Fibroblast of the aortic adventitia (primary cell): ENCODE measurements at places on chromosomes 2 and 18. TPM values are rescaled to one million over a fixed set of nuclear protein-coding genes. Genes with fewer than 3 reads are reported as not detected.

DNA sequence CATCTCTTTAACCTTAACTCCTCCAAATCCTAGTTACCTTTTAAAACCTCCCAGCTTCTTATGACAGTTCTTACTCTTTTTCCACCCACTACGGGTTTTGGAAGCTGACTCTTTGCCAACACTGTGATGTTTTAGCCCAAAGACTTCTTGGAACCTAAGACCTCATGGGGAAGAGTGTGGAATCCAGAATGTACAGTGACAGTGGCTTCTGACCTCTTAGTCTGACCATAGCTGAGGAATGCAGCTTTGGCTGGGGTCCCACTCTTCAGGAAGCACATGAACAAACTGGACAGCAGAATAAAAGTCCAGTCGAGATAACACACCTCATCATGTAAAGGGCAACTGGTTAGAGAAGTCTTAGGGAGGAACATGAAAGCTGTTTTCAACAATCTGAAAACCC is 161.1 kb upstream of the PKDCC start:
- DNase-seq, result peak; percentile 49

DNA sequence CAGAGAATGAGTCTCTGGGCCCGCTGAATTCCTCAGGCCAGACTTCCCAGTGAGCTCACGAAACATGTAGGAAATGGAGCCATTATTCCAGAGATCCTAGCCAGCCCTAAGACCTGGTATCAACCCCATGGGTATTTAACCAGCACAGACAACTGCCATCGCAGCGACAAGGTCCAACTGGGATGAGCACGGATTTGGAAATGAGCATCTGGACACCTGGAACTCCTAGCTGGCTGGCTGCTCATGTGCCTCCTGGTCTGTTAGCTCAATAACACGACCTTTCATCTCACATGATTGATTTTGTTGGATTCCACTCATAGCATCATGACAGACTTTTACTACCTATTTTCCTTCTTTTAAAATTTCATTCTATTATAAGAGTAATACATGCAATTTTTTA is 51.0 kb downstream of the POU3F3 start:
- DNase-seq, result no peak

DNA sequence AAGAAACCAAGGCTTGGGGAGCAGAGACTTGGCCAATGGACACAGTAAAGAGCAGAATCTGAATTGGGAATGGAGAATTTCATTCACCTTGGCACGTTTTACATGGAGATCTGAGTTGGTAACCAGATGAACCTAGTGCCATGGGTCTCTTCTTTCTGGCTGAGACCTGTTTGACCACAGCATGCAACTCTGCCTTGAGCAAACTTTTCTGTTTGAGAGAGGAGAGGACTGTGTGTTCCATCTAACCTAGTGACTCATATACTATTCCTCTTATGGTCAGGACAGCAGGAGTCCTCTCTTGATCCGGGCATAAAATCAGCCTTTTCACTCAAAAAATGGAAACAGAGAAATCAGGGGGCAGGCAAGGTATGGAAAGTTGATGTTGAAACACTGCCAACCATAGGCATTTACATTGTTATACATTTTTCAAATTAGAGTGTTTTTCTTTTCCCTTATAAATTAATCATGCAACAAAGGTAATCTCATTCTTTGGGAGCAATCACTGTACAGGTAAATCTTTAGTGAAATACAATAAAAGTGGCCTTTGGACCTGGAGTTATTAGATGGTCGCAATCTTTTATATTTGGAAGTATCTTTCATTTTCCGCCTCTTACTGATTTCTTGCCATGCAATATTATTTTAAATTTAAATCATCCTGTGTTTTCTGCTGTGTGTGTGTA is 86.7 kb downstream of the NRP2 start:
- no peak for DNase-seq

DNA sequence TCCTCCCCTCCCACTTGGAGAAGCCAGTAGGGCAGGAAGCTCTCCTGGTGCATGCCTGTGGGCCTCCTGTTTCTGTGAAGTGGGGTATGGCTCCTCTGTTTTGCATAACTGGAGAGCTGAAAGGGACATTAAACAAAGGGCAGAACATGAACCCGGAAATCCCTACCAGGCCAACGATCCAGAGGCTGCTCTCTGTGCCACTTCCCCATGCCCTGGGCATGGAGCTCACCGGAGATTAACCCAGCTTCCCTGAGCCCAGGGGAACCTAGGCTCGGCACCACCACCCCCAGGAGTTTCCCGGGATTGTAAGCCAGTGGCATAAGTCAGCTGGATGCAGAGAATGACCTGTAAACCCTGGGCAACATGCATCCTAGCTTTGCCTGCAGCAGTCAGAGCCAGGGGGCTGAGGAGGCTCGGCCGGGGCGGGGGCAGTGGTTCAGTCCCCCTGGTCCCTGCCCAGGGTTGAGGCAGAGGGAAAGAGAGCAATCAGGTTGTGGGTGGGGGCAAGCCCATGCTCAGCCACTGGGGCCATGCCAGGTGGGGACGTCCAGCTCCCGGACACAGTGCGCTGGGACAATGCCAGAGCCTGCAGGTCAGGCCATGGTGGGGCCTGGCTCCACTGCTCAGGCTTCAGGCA is 49.5 kb downstream of the TIMM21 start:
- DNase-seq, result no peak

The PMAIP1 gene
- total RNA-seq, result 2.6 and 18.2 TPM in 2 replicates

GRCh38 chr2:139228276-139228675 is 448.1 kb upstream of the NXPH2 start:
- no peak for DNase-seq

- no peak for DNase-seq
These were observed 20.7 kb upstream of the RMDN2 start for GRCh38 chr2:37904425-37904824.

DNA sequence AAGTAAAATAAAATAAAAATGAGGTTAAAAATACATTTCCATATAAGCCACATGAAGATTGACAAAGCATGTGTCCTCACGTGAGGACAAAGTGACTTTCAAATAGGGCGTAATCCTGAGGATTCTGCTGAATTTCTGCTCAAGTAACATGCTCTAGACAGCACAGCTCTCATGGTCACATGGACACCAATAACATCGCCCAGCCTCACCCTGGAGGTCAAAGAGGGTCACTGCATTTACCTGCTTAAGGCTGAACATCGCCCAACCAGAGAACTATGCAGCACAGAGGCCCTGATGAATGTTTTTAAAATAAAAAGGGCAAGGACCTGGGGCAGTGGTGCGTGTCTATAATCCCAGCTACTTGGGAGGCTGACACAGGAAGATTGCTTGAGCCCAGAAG is 30.2 kb downstream of the TGFBRAP1 start:
- no peak for DNase-seq

GRCh38 chr2:222052934-222053367 is 245.8 kb downstream of the PAX3 start:
- no peak for DNase-seq

The MEP1B gene
- total RNA-seq, result not detected in 2 replicates

DNA sequence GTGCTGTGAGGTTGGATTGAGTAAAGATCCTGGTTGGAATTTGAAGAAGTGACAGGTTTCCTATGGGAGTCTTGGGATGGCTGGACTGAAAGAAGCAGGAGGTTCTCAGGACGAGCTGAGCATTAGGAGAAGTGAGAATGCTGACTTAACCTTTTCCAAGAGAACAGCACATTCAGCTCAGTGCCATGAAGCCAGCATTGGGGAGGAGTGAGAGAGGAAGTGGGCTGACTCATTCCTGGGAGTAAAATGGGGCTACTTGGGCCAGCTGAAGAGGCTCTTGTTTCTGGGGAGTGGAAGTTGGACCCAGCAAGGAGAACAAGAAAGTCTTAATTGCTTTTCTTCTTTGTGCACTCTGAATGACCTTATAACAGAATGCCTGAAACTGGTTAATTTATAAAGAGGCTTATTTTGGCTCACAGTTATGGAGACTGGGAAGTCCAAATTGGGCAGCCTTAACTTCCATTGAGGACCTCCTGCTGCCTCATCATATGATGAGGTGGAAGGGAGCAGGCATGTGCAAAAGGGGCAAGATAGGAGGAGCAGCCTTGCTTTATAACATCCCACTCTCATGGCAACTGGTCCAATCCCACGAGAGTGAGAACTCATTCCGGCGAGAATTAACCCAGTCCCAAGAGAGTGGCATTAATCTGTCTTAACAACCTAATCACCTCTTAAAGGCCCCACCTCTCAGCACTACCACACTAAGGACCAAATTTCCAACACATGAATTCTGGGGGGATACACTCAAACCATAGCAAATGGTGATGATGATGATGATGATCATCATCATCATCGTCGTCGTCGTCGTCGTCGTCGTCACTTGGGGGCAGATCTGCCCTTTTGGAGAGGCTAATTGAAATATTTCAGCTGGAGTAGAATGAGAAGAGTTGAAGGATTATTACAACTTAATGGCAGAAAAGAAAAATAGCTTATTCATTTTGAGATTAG is 26.1 kb downstream of the DGUOK start:
- DNase-seq, result peak; percentile 66

The BOLA3 gene
- 10.2 and 49.4 TPM in 2 replicates for total RNA-seq

The YWHAQ gene
- total RNA-seq, result 152 and 562 TPM in 2 replicates

The PRKAG3 gene
- total RNA-seq, result 0.18 and 0.41 TPM in 2 replicates

The ST8SIA3 gene
- 0.08 TPM in 1 of 2 replicates, not detected in the other for total RNA-seq

- no peak for DNase-seq
These were observed 365.8 kb upstream of the RND3 start for GRCh38 chr2:150853263-150853662.

The SERPINB3 gene
- total RNA-seq, result not detected in 2 replicates

DNA sequence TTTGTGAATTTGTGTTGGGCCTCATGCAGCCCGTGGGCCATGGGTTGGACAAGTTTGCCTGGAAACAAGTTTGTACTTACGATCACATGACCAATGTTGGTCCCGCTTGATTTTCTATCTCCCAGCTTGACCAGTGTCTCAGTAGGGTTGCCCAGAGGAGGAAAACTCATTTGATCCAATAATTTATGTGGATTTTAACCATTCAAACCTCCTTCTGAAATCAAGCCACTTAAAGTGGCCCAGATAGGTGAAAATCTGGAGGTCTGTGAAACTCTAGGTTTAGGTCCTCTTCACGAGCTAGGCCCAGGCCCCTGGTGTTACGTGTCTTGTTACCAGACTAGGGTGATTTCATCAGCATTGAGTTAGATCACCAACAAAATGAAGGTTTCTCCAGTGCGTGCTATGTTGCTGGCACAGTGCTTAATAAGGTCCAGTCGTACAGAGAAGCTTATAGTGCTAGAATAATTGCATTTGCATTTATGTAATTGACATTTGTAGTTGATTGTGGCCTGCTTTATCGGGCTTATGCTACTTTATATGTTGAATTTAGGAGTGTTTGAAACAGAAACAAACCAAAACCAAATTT is 4.4 kb downstream of the ACTR2 start:
- DNase-seq, result peak; percentile 30

The CRYGD gene
- total RNA-seq, result not detected in 2 replicates

- DNase-seq, result no peak
These were observed 18.1 kb upstream of the EFHD1 start for GRCh38 chr2:232615339-232615738.

DNA sequence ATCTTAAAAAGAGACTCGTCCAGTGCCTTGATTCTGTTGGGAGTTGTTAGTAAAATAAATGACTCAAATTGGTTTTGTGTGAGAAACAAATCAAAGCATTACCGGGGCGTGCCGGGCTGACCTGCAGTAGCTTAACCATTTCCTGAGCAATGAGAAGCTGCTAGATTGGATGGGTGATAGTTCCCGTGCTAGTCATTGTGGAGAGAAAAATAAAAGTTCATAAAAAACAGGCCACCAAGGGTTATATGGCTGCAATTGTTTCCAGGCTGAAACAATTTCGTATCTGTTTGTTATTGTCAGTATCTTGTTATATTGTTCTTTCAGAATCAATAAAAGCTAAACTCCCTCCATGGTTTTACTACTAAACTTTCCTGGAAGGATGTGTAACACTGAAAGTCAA is 314.4 kb downstream of the MTX2 start:
- DNase-seq, result peak; percentile 19

The DAW1 gene
- 1.3 TPM in 1 of 2 replicates, not detected in the other for total RNA-seq

DNA sequence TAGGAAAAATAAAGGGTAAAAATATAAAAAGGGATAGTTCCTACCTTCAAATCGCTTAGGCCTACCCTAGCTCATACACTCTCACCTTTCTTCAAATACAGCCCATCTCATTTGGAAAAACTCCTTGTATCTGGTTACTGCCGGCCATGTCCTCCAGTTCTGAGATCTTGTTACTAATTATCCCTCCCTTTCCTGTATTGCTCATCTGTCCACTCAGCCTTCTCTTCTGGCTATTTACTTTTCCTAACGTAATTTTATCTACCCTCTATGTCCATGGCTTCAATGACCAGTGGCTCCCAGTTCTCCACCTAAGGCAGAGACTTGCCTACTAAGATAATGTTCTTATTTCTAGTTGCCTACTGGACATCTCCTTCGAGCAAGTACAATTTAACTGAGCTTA is 342.9 kb upstream of the ACVR2A start:
- DNase-seq, result no peak

The MEMO1 gene
- 5.6 and 41.2 TPM in 2 replicates for total RNA-seq

GRCh38 chr2:116732322-116732721 is 1082.2 kb upstream of the DDX18 start:
- DNase-seq, result no peak

The PPP4R3B gene
- total RNA-seq, result 57.1 and 74.9 TPM in 2 replicates

The METTL21A gene
- 11.1 and 15.9 TPM in 2 replicates for total RNA-seq

DNA sequence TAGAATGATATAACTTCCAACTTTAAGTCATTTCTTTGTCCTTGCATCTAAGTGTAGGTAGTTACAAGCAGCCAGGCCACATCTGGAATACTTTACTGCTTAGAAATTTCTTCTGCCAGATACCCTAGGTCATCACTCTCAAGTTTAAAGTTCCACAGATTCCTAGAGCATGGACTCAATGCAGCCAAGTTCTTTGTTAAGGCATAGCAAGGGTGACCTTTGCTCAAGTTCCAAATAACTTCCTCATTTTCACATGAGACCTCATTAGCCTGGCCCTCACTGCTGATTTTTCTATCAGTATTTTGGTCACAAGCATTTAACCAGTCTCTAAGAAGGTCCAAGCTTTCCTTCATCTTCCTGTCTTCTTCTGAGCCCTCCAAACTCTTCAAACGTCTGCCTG is 7.8 kb upstream of the UGT1A9 start:
- no peak for DNase-seq

The GRB14 gene
- total RNA-seq, result 6.1 and 6.9 TPM in 2 replicates

The LINC00305 gene
- not detected in 2 replicates for total RNA-seq

The BARD1 gene
- total RNA-seq, result 4.5 and 33.1 TPM in 2 replicates

DNA sequence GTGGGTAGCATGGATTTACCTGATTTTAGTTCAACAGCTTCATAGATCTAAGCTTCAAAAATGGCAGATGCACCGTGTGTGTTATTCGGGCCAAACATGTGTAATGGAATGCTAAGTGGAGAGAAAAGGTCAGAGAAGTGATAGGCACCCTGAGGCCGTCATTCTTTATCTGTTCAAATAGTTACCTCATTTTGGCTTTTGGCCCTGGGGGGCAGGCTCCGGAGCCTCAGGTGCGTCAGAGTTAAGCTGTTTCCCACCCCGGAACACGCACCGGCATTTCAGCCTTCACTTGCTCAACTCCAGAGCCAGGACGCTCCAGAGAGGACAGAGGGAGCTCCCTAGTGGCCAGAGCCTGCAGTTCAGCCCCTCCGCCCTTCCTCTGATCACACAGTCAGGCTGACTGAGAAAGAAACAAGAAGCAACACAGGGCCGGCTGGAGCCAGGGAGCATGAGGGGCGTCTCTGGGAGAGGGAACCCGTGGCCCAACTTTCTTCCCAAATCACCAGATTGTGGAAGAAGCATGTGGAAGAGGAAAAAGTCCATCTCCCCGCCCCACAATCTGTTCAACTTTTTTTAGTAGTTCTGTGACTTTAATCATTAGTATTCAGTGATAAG is 135.2 kb upstream of the EPC2 start:
- peak; percentile 83 for DNase-seq
